Central memory CD8-positive, alpha-beta T cell (primary cell): ENCODE measurements at places on chromosomes 1 and 21.

DNA sequence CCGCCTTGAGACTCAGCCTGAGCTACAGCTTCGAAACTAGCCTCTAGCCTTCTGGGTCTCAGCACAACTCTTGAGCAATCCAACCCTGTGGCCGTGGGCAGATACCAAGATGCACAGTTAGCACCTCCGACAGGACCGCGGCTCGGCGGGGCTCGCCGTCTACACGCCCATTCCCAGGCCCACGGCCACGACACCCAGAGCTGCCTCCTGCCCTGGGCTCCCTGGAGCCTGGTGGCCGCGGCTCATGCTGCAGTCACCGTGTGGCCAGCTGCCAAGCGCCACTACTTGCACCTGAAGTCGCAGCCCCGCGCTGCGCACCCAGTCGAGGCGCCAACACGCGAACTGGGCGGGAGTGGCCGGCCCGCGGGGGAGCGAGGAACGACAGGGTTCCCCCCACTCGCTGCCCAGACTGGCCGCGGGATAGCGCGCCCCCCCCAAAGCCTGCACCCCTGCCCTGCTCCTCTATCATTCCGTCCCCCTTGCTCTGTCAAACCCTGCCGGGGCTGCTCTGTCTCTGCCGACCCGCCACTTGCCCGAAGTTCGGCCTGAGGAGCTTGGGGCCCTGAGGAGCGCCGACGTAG is 729 bp upstream of the CDCA8 start:
- DNase-seq = no peak

DNA sequence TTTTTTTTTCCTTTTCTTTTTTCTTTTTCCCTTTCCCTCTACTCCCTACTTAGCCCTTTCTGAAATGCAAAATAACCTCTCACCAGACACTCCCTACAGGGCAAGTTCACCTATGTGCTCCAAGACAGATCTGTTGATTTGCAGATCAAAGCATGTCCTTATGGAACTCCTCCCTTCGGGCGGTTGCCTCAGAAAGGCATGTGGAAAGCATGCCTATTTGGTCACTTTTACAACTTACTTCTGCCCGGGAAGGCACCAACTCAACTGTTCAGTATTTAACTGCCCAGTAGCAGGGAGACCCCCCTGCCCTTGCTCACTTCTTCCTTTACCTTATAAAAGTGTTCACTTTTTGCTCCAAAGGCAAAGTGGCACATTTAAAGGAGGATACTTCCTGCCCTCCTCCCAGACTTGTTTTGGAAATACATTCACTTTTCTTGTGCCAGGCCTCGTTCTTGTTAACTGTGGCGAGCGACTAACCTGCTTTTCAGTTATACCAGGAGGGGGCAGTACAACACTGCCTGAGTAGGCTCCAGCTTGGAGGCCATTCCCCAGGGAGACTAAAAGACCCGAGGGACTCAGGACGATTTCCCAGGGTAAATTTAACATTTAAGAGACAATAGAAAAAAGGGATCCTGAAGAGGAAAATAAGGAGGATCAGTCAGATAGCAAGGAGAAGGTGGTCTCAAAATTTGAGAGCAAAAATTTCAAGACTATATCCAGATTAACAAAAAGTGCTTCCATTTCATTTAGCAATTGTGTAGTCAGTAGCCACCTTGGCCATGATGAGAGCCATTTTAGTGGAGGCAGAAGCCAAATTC is 12.3 kb upstream of the SLAMF7 start:
- DNase-seq = peak; percentile 41

- DNase-seq = no peak
Observed at GRCh38 chr1:238487931-238488330, 597.2 kb upstream of the ZP4 start.

DNA sequence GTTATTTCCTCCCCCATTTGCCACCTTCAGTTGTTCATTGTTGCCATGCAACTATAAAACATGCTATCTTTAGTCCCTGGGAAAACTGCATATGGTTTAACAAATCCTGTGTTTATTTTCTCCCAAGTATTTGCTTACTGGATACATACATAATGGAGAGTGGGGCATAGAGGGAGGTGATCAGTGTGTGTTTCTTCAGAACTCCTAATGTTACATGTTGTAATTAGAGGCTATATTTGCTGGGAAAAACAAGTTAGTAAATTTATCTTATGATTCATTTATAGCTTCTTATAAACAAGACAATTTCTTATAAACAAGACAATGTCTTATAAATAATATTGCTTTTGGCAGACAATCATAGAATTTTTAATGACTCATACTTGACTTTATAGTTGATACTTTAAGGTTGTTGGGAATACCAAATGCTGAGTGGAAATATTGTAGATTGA is 7.3 kb upstream of the GIPC2 start:
- no peak for DNase-seq

DNA sequence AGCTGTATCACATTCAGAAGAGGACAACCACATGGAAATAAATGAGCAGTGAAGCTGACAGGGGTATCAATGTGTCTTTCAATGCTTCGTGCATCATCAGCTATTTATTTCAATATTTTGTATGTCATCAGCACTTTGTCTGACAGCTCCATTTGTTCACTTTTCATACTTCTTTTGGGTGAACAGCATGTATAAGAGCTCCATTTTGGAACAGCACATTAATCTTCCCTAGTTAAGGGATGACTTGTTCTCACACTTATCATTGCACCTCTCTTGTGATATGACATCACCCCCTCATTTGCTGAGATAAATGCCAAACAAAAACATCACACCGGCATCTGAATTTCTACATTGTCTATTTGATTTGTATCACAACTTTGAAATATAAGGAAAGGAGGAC is 190.6 kb upstream of the SAMSN1 start:
- DNase-seq = no peak

GRCh38 chr1:87449348-87449963 is 120.8 kb downstream of the LMO4 start:
- no peak for DNase-seq

GRCh38 chr1:71045463-71046028 is 2.1 kb downstream of the PTGER3 start:
- no peak for DNase-seq

- no peak for DNase-seq
Observed at GRCh38 chr21:32338209-32338921, 39.7 kb downstream of the MRAP start.

- DNase-seq = no peak
Observed at GRCh38 chr1:2247760-2248126, 19.6 kb downstream of the SKI start.

DNA sequence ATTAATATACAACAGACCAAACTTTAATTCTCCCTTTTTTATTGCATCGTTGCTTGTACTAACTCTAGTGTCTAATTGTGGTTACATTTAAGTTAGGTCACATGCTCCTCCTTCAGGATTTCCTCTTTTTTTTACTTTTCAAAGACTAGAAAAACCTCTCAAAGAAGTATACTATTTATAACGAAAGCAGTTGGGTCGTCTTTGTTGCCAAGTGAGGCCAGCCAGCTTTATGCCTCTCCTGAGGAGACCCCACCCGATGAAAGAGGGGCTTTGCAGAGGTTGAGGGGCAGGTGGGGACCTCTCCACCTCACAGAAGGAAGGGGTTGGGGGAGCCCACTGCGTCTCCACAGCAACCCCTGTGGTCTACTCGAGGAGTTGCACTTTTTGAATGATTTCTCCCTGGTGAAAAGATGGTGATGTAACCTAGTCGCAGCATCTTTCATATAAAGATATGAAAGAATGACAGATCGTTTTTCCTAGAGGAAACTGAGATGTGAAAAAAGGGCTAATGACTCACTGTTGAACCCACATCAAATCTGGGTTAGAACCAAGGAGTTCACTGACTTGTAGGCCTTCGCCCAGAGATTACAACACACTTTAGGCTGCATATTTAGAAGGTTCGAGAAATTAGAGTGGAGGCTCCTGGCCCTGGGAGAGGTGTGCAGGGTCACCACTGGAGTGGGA is 6.4 kb downstream of the TGFB2 start:
- DNase-seq = no peak

- DNase-seq = no peak
Observed at GRCh38 chr1:160704250-160704649, 7.4 kb downstream of the CD48 start.

DNA sequence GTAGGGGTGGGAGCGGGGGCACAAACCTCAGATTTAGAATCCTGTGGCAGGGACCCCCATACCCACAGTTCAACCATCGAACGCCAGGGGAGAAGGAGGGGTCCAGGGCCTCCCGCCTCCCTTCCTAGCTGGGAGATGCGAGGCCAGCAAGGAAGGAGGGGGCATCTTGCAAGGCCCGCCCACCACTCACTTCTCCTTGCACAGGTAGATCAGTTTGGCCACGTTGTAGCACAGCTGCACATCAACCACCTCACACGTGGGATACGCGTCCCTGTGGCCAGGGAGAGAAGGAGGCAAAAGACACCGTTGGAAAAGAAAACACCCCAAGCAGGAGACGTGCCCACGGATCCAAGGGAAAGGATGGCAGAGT is 19.6 kb downstream of the TMEM63A start:
- no peak for DNase-seq

- no peak for DNase-seq
Observed at GRCh38 chr1:28354121-28354520, 15.4 kb upstream of the PHACTR4 start.

- DNase-seq = no peak
Observed at GRCh38 chr1:52436817-52437216, 32.4 kb downstream of the PRPF38A start.

DNA sequence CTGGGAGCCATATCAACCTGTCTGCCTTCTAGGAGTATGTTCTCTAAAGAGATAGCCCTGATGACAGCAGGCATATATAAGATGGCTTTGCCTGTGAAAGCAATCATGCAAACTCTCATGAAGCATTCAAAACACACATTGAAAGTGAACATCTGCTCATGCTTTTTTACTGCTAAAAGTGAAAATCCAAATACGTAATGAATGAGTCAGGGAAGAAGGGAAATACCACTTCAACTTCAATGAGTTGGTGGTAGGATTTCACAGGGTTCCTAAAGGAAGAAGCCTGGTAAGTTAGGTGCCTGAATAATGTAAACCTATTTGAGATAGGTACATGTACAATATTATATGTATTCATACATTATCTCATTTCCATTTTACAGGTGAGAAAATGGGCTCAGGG is 50.5 kb upstream of the SLFNL1 start:
- no peak for DNase-seq

DNA sequence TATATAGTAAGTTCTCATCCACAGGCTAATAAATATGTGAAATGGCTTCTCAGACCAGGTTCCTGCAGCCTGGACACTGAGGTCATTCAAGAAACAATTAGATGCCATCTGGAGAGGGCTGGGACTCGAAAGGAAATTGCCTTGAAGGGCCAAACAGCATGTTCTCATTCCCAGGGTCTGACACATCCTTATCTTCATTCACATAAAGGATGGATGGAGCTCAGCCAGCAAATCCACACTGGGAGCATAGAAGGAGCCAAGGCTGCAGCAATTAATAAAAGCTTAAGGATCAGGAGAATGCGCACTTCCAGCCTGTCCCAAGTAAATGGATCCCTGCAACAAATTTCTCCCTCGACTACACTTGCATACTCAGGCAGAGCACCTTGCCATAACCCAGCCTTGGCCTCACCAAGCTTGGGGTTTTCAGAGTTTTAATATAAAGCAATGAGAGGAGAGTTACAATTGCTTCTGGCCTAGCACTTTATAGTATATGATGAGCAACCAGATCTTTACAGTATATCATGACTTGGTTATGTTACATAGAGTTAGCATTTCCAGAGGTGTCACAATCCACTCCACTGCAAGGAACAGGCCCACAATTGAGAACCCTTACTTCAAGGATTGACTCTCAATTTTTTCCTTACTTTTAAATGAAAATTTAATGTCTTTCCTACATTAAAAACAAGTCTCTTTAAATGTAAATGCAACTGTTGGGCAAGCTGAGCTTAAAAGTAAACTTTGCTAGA is 55.9 kb downstream of the BCAR3 start:
- no peak for DNase-seq

GRCh38 chr1:107135463-107135862 is 5.4 kb upstream of the NTNG1 start:
- no peak for DNase-seq

GRCh38 chr1:46528297-46528955 is 23.0 kb downstream of the KNCN start:
- no peak for DNase-seq

- DNase-seq = no peak
Observed at GRCh38 chr1:2977886-2978611, 43.2 kb upstream of the ACTRT2 start.

DNA sequence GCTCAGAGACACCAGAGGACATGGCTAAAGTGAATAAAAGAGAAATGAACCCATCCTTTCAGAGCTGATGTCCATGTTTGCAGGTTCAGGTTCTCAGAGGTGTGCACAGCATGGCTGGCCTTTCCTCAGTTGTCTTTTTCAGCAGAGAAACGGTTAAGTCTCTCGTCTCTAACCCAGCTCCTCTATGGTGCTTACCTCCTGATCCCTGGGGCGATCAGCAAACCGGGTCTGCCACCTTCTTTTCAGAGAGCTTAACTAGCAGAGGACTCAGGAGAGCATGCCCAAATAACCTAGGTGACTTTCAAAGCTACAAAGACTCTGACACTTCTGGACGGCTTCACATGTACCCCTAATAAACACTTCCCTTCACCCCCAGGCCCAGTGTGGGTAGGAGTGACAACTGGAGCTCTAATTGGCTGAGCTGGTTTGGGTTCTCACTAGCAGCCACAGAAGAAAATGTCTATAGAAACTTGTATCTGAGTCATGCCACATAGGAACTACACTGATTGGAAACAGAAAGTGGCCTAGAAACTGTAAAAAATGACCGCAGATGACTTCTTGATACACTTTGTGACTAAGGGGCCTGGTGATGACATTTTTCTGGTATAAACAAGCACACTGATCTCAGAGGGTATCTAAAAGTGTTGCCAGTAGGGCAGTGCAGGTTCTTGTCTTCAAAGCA is at the start of gene AIM2:
Gene AIM2, minus strand, starts transcription at position 329 of the 682 bp plus-strand sequence. CDS start 3,267 bp downstream, outside the sequence.
- peak; percentile 38 for DNase-seq

DNA sequence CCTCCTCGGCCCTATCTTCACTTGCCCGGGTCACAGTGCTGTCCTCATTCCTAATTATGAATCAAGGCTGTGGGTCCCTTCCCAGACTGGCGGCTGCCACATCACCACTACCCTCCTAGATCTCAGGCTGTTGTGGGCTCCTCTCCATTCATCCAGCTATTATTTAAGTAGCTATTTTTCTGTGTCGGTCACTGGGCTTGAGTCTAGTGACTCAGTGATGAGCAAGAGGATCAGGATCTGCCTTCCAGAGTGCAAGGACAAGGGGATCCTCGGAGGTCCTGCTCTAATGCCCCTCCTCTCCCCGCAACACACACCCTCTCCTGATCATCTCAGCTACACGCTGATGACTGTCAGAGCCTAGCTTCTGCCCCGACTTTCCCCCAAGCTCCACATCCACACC is 34.1 kb downstream of the CDCP2 start:
- DNase-seq = no peak

- DNase-seq = no peak
Observed at GRCh38 chr1:204254031-204254661, 40.4 kb upstream of the GOLT1A start.

- DNase-seq = no peak
Observed at GRCh38 chr1:119506941-119507340, at the start of gene HSD3B1. TSS of gene HSD3B1 (plus strand) at chr1:119507210. CDS start at chr1:119507477, 267 bp downstream.

DNA sequence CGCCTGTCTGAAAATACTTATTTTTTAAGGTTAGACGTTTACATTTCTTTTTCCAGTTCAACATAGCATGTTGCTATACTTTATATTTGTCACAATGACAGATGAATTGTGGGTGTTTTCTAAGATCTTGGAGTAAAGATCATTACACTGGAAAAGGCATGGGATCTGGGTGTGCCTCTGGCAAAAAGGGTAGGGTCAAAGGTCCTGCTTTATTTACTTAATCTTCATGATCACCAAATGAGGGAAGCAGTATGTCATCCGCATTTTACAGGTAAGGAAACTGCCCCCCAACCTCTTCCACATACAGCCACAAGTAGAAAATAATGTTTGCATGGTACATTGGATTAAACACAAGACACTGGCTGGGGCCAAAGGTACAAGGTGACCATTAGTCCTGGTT is 12.5 kb upstream of the SMPDL3B start:
- DNase-seq = no peak

GRCh38 chr1:159867664-159868026 is 5.2 kb upstream of the VSIG8 start:
- no peak for DNase-seq
